Activated effector memory CD4-positive, alpha-beta T cell treated with Interleukin-2 at 50 U/mL for 16 hours (primary cell): ENCODE measurements at places on chromosomes 2 and 18.

DNA sequence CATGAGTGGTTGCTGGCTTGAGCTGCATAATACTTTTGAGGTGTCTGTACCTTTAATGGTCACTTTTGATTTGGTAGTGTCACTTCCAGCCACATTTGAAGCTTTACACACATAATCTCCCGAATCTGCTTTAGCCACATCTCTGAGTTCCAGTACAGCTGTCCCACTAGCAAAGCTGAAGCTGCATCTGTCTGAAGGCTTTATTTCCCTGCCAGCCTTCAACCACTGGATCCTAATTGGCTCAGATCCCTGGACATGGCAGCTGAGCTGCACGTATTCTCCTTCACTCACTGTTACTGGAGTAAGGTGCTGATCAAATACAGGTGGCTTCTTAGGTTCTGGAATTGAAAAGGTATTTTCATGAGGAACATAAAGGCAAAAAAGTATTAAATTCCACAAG, 99.7 kb downstream of the TTN start:
- no peak for DNase-seq

DNA sequence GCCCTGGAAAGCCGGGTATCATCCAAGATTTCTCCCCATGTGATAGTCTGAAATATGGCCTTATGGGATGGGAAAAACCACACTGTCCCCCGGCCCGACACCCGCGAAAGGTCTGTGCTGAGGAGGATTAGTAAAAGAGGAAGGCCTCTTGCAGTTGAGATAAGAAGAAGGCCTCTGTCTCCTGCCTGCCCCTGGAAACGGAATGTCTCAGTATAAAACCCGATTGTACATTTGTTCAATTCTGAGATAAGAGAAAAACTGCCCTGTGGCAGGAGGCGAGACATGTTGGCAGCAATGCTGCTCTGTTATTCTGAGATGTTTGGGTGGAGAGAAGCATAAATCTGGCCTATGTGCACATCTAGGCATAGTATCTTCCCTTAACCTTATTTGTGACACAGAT, 26.8 kb downstream of the RUFY4 start:
- DNase-seq: no peak

- DNase-seq: no peak
These were observed 27.4 kb upstream of the CUL3 start for GRCh38 chr2:224612578-224612977.

DNA sequence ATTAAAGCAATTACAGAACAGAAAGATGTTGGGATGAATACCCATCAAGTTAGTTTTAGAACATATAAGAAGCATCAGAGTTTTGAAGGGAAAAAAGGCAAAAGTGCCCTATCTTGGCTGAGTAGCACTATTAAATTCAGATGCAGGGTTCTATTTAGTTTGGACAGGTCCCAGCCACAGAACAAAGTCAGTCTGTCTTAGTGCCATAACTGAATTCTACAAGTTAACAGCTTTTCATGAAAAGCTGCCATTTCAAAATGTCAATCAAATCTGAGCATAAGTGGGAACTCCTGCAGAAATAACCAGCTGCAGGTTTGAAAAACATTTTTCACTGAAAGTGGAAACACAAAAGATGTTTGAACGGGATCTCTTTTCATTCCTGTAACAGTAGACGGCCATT, 160.4 kb downstream of the SRBD1 start:
- DNase-seq: no peak

GRCh38 chr2:157827377-157827776, 48.8 kb downstream of the ACVR1 start:
- no peak for DNase-seq

- no peak for DNase-seq
These were observed 45.2 kb downstream of the TMEM131 start for GRCh38 chr2:97950329-97951154.

DNA sequence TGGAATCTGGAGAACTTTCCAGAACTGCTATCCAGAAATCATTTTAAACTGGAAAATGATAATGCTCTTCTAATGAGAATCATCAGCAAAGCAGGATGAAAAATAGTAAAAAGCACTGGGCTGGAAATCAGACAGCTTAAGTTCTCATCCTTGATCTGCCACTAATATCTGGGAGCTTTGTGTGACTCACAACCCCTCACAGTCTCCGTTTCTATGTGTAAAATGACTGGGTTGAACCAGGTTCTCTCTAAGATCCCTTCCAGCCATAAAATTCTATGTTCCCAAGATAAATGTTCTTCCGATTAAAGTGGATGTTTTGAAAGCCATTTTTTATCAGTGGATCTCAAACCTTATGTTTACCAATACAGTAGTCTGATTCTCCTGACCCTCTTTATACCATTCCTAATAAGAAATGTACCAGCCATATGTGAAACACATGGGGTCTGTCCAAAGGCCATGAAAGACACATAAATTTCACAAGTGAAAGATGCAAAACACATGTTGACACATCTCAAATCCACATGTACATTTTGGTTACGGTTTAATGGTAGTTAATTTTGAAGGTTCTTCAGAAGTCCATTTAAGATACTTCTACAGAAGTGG, 188.8 kb downstream of the EN1 start:
- DNase-seq: no peak

DNA sequence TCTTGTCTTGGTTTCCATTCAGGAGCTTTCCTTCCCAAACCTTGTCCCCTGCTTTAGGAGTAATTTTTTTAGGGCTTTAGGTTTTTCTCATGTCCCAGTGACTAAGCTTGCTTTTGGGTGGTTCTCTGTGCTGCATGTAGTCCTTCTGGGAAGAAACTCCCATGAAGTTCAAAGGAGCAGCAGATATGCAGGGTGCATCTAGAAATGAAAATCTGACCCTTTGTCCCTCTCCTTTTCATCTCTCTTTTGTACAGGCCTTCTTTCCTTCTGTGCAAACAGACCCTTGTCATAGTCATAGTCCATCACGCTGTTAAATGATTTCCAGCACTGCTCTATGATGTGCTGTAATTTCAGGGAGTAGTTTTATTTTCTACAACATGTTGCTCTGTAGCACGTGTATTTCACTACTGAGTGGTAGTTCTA, 20.4 kb downstream of the FMNL2 start:
- no peak for DNase-seq

DNA sequence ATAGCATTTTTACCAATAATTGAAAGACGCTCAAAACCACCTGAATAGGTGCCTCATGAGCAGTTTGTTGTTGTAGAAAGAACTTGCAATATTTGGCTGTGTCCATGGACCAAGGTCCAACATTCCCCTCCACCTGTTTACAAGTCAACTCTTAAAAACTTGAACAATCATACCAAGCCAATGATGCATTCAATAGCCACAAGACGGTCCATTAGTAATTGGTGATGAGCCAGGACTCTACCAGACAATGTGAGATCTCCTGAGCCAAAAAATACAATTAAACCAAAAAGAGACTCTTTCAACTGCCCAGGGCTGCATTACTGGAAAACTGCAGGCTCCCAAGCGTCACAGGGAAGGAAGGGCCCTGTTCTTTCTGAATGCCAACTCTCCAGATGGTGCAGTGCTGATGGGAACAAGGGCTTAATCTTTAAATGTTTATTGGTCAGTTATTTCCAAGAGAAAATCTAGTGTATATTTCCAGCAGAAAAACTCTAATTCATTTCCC, 118.8 kb upstream of the EPB41L3 start:
- DNase-seq: no peak

- DNase-seq: no peak
These were observed 26.6 kb downstream of the LRP1B start for GRCh38 chr2:142104134-142104758.

GRCh38 chr18:48473816-48474215, 64.6 kb upstream of the ZBTB7C start:
- DNase-seq: no peak

DNA sequence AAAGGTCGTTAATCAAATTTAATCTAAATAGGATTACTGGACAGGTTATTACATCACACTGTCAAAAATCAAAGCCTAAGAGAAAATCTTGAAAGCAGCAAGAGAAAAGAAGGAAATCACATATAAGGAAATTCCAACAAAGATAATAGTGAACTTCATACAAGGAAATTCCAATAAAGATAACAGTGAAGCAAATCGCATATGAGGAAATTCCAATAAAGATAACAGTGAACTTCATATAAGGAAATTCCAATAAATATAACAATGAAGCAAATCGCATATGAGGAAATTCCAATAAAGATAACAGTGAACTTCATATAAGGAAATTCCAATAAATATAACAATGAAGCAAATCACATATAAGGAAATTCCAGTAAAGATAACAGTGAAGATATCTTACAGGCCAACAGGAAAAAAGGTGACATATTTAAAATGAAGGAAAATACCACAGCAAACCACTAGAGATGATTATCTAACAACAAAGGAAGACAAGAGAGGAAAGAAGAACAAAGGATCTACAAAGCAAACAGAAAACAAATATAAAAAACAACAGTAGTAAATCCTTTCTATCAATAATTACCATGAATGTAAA, 787.7 kb downstream of the CCDC85A start:
- DNase-seq: no peak

DNA sequence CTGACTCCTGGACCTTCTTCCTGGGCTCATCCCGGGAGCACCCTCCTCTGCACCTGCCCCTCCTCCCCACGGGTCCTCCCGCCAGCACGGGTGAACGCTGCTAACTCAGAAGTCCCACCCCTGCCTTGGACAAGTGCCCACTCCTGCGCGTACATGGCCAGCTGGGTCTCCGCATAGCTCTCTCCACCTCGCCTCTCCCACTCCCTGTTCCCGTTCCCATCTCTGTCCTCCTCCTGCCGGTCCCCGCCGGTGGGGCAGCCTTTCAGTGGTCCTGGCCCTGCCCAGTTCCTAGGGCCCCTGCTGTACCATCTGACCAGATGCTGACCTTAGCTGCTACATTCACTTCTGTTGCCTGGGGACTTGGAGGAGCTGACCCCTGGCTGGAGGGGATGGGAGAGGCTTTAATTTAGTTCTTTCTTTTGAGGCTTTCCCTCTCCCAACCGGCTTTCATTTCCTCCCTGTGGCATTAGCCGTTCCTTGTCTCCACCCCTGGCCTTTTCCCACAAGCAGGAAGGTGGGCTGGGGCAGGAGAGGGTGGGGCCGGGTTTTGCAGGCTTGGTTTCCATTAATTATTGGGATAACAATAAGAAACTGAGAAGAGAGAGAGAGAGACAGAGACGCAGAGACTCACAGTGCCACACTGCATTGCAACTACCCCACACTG, 136.1 kb downstream of the SH3BP4 start:
- DNase-seq: no peak
